Kidney capillary endothelial cell (primary cell): ENCODE measurements at places on chromosomes 6 and 20.

GRCh38 chr6:30409184-30409583, 64.2 kb downstream of the RPP21 start:
- DNase-seq = no peak

- DNase-seq = peak; percentile 83
Measured at GRCh38 chr6:16752206-16752866, 8.9 kb downstream of the ATXN1 start.

DNA sequence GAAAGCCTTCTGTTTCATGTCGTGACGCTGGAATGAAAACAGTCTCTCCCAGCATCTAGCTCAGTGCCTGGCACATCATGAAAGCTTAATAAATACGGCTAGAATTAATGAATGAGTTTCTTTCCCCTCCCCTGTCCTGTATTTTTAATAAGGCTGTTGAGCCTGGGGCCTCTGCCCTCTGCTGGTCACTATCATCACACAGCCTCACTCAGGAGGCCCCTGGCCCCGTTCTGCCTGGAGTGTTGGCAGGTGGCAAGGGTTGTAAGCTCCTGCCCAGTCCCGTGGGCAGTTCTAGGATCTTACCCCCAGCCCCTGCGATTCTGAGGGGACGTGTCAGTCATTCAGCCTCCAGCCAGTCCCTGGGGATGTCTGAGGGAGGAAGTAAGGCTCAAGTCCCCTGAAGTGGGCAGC, 41.4 kb downstream of the PHACTR3 start:
- no peak for DNase-seq

- peak; percentile 58 for DNase-seq
Measured at GRCh38 chr20:10487142-10488136, 52.3 kb downstream of the SLX4IP start.

GRCh38 chr6:35160642-35161041, 19.5 kb upstream of the TCP11 start:
- no peak for DNase-seq

DNA sequence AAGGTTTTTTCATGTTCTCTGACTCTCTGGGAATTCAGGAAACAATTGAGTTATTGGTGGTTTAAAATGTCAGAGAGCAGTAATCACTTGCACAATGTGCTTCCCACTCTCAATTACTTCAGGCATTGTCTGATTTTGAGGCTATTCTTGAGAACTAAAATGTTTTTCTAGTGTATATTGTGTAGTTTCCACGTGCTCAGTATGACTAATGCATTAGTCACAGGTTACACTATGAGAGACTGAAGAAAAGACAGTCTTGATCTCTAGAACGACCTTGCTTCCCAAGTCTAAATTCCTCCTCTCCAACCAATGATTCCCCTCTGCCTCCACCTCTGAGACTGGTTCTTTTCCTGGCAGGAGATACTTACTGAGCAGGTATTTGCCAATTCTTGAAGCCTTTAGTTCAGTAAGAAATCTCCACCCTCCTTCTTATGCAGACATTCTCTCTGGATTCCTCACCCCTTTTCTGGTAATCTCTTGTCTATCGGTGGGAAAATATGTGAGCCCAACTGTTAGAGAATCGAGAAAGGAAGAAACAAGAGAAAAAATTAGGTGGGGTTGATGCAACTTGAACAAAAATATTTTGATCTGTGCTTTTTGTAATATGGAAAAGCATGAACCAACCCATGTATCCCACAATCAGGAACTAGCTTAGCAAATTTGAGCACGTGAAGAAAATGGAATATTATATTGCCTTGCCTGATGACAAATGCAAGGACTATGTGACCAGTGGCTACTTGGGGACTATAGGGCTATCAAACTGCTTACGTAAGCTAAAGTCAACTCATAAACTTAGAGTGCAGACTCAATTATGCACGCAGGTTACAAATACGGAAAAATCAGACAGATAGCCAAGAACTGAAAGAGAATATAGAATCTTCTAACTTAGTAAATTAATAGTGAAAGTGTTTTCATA, 61.1 kb upstream of the SLC22A16 start:
- peak; percentile 97 for DNase-seq

- no peak for DNase-seq
Measured at GRCh38 chr20:42159808-42160207, 541.6 kb upstream of the CHD6 start.
